Right lung (tissue), 10 donors: ENCODE measurements at places on chromosomes 2 and 18. TPM values are rescaled to one million over a fixed set of nuclear protein-coding genes. Genes with fewer than 3 reads are reported as not detected.

DNA sequence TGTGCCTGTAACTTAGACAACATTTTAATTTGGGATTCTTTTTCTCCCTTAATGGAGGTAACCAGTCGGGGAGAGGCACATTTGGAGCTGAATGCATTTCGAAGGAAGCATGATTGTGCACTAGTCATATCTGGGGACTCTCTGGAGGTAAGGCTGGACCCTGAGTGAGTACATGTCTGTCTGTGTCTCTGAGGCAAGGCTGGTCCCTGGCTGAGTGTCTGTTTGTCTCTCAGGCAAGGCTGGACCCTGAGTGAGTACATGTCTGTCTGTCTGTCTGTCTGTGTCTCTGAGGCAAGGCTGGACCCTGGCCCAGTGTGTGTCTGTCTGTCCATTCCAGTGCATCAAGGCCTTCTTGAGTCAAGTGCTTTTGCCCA, 51.5 kb upstream of the NFATC1 start:
- no peak for DNase-seq

GRCh38 chr18:1663879-1664705, 759.4 kb downstream of the ADCYAP1 start:
- no peak for DNase-seq

GRCh38 chr2:142065700-142066099, 65.1 kb downstream of the LRP1B start:
- no peak for DNase-seq

DNA sequence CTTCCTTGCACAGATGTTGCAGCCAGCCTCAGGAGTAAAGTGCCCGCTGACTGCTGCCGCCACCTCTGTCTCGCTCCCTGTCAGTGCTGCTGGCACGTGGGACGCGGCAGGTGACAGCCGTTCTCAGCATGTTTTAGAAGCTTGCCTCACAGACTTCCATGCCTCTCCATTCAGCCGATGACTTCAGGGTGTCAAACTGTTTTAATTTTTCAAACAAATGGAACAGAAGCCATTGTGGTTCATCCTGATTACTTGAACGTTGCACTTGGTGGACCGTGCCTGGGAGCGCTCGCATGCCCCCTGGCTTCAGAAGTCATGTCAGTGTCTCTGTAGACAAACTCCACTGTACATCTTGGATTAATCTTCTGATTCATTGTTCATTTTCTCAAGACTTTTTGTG, 62.7 kb upstream of the EML6 start:
- DNase-seq = no peak

- DNase-seq = no peak
Observed at GRCh38 chr18:78069784-78070664, 820.4 kb downstream of the GALR1 start.

GRCh38 chr2:239393388-239393940, 7.4 kb downstream of the HDAC4 start:
- no peak for DNase-seq

GRCh38 chr2:102271844-102272243, 39.5 kb upstream of the IL1RL1 start:
- no peak for DNase-seq

Gene DSC1
- polyA plus RNA-seq = 0.04 TPM

Gene SESTD1
- polyA plus RNA-seq = 45.7 TPM
